ENCODE measurements at places on chromosomes 2 and 18.

GRCh38 chr18:73461780-73462059, 593.9 kb upstream of the NETO1 start:
- DNase-seq, result no peak

DNA sequence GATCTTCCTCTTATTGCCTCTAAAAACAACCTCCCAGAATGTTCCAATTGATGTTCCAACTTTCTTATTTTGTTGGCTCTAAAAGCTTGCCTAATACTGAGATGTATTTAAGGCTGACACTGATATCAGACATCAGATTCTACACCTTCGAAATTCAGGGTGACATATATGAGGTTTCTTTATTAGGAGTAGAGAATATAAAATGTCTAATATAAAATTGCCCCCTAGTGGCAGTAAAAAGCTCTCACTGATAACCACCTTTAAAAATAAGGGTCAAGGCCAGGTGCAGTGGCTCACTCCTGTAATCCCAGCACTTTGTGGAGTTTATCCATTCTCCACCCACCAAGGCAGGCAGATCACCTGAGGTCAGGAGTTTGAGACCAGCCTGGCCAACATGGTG, 789.7 kb upstream of the SLC39A10 start:
- DNase-seq, result no peak

GRCh38 chr2:219225350-219225749, 4.1 kb downstream of the ATG9A start:
- DNase-seq, result no peak

DNA sequence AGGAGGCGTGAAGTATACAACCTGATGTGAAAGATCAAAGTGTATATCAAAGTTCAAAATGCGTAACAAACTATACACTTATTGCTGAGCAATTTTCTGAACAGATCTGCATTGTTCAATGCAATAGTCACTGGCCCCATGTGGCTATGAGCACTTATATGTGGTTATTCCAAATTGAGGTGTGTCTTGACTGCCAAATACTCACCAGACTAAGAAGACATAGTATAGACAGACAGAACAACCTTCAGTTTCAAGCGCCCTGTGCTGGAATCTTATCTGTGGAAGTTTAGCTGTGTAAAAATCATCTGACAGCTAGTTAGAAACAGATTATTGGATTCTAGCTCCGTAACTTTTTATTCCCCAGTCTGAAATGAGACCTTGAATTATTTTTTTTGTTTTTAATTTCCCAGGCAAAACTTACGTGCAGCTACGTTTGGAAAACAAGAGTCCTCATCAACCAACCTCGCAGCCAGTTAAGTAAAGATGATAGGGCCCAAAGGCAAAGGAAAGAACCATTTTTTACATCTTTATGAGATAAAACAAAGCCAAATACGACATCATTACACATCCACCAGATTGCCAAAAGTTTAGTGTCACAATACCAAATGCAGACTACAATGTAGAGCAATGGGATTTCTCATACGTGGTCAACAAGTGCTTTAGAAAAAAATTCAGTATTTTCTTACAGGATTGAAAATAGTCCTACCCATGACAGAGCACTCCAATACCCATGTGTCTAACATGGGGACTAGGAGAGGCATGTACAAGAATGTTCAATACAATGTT, 37.2 kb downstream of the MBOAT2 start:
- DNase-seq, result no peak

Measured in T-helper 2 cell (primary cell).